ENCODE measurements at places on chromosomes 16 and 17.

DNA sequence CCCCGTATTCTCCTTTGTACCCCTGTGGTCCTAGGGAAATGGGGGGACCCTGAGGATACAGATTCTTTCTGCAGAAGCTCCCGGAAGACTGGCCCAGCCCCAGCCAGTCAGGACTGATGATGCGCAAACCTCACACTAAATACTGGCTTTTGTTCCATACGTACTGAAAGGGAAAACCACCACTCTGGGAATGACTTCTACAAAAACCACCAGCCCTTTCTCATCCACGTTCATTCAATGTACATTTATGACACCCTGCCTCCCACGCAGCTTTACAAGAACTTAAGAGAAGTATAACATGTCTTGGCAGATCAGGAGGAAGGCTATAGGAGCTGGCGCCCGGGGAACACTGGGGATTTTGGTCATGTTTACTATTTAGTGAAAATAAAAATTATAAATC lies 70.6 kb downstream of the MARCHF10 start:
- no peak for DNase-seq

GRCh38 chr17:9181640-9182039 lies 160.3 kb downstream of the NTN1 start:
- DNase-seq: no peak

DNA sequence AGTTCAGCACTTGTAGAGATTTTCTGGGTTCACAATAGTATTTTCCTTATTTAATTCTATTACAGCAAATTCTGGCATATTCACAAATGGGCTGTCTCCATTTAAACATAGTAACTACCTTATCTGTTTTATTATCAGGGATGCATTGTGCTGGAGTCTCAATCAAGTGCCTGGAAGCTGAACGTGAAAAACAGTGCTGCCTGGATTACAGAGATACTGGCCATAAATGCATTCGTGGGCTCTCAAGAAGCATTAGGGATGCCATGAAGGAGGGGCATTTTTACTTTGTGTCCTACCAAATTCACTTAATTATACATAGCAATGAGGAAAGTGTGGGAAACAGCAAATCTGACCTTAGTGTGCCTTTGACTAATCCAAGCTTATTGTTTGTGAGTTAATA lies 184.6 kb downstream of the ABCC12 start:
- no peak for DNase-seq

GRCh38 chr16:59163371-59164055 lies 429.4 kb upstream of the GOT2 start:
- no peak for DNase-seq

DNA sequence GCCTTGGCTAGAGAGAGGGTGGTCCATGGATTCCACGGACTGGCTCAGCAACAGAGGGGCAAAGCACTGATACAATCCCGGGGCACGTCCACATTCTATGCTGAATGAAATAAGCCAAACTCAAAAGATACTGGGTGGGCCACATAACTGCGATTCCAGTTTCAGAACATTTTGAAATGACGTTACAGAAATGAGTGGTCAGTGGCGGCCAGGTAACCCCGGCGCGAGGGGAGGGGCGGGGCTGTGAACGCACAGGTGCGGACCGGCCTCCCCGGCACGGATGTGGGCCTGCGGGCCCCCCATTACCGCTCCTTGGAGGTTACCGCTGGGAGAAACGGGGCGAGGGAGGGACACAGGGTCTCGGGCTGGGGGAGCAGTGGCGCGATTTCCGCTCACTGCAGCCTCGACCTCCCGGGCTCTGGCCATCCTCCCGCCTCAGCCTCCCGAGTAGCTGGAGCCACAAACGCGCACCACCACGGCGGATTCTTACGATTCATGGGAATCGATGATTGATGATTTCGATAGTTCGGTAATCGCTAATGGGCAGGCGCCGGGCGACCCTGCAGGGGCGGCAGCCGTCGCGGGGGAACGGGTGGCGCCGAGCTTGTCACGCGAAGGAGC lies 559 bp downstream of the MVD start:
- DNase-seq: no peak

DNA sequence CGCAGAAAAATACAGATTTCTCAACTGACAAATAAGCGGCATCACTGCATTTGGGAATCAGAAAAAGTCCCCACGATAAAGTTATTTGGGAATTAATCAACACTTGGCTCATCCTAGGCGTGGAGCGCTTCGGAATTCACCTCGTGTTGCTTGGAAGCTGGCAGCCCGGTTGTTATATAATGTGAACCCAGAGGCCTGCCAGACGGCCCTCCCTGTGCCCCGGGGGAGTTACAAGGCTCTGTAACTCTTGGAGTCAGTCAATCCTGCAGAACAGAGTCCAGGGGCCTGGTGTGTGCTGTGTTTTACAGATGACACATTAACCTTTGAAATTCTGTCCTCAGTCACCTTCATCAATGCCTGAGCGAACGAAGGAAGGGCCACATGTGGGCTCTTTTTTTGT lies 111.1 kb downstream of the PITPNC1 start:
- DNase-seq: no peak

DNA sequence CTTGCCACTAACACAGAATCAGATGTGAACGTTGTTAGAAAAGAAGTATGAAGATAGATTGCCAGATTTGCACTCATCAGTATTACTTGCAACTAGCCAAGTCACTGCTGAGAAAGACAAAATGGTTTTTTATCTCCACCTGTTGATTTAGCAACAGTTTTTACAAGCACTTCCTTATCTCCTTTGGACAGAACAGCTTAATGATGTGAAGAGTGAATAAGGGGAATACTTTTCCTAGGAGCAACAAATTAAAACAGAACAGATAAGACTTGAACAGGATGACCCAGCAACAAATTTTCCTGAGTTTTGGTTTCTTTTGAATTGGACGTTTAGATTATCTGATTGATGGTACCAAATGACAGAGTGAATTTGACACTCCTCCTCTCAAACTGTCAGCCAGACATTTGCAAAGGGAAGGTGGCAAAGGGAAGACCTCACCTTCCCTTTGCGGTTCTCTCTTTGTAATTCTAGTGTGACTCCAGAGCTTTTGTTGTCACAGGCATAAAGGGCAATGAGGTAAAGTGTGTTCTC lies 130.6 kb downstream of the NLK start:
- no peak for DNase-seq

GRCh38 chr17:46125831-46126230 lies 67.4 kb downstream of the KANSL1 start:
- no peak for DNase-seq

DNA sequence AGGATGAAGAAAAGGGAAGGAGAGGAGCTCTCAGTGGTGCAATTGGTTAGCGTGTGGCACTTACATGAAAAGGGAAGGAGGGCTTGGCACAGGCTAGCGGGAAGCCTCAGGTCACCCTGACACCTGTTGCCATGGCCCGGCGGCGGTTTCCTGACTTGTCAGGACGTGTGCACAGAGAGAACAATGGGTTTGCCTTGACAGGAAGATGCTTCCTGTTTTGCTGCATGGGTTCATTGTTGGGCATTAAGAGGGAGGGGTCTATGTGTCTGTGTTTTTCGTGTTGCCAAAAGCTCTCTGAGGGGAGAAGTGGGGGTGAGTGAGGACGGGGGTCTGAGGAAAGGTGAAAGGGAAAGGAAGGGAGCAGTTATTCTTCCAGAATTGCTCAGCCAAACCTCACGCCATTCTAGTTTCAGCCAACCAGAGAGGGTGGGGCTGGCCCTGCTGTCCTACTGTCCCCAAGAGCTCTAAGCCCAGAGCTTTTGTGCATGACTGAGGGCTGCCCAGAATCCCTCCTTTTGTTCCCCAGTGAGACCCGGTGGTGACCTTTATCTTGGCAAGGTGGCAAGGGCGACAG lies 17.1 kb upstream of the CCR7 start:
- DNase-seq: peak; percentile 68

- DNase-seq: no peak
Observed at GRCh38 chr16:30000735-30001631, 4.9 kb downstream of the INO80E start.

GRCh38 chr16:72785886-72786285 lies 262.0 kb downstream of the ZFHX3 start:
- no peak for DNase-seq

- DNase-seq: no peak
Observed at GRCh38 chr17:35586569-35587073, 501 bp upstream of the AP2B1 start.

Data from activated CD4-positive, CD25-positive, alpha-beta regulatory T cell (primary cell).